ENCODE measurements at places on chromosomes 6 and 20.

- no peak for DNase-seq
Measured at GRCh38 chr20:25233016-25233772, 14.7 kb upstream of the PYGB start.

- DNase-seq = no peak
Measured at GRCh38 chr6:15336900-15337560, 91.2 kb downstream of the JARID2 start.

DNA sequence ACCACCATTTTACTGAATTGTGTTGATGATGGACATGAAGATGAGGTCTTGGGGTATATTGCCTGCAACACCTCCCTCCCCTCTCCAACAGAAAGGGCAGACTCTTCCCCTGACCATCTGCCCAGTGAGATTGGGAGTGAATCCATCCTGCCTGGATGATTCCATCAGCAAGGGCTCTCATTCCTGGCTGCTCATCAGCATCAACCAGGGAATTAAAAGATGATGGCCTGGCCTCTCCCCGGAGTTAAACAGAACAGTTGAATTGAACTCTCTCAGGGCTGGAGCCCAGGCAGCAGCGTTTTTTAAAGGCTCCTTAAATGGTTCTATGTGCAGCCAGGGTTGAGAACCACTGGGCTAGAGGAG, 14.6 kb upstream of the MRPS18A start:
- DNase-seq = no peak

- no peak for DNase-seq
Measured at GRCh38 chr6:47438481-47439347, 38.9 kb upstream of the CD2AP start.

DNA sequence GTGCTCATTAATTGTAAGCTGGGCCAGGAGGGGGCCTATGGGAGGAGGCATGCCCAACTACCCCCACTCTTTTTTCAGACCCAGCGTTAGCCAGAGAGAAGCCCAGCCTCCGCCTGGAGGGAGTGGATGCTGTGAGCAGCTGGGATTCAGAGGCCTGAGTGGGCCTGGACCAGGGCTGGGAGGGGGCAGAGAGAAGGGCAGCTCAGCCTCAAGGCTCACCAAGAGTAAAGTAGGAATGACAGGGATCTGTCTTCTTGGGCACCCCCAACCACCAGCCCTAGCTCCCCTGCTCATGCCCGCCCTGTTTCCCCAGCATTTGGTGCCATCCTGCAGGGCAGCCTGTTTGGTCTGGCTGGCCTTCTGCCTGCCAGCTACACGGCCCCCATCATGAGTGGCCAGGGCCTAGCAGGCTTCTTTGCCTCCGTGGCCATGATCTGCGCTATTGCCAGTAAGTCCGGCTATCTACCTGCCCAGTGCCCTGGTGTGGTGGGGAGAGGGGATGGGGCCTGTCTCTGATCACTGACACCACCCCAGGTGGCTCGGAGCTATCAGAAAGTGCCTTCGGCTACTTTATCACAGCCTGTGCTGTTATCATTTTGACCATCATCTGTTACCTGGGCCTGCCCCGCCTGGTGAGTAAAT, 6.8 kb downstream of the SLC29A1 start:
- DNase-seq = no peak

DNA sequence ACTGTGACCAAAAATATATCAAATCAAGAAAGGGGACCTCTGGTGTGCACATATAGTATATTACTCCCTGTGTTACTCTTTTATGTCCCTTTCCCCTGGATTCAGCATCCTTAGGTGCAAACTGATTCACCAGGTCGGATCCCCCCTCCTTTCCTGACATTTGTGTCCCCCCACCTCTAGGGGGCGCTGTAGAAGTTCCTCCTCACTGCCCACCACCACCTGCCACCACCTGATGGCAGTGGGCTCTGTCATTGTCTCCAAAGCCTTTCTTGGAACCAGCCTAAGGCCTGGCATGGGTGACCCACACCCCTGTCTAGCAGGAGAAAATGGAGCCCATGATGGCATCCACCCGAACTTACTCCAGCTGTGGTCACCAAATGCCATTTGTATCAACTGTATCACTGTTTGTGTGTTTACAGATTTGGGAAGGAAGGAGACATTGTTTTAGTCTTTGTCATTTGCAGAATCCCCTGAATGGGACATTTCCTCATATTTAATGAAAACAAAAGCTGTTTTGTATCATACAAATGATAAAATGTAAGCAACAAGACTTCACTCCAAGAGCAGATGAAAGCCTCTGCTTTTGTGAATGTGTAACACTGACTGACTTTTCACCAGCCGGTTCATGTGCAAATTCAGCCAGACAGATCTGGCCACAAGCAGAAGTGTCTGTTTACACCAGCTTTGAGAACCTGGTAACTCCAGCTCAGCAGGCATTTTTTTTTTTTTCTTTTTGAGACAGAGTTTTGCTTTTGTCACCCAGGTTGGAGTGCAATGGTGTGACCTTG, 66.2 kb downstream of the ARMC2 start:
- DNase-seq = no peak

- DNase-seq = no peak
Measured at GRCh38 chr6:157788180-157788579, 34.9 kb upstream of the SNX9 start.

DNA sequence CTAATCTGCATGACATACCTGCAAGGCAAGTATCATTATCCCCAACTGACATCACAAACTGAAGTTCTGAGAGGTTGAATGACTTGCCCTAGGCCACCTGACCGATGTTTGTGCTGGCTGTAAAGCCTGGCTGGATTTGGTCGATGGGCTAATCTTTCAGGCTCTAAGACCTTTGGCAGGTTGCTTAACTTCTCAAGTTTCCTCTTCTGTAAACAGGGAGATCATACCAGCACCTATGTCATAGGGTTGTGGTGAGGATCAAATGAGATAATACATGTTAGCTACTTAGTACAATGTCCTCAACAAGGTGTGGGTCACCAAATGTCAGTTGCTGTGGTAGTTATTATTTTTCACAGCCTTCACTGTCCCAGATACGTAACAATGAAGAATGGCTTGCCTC, 14.2 kb downstream of the ANKRD66 start:
- DNase-seq = no peak

DNA sequence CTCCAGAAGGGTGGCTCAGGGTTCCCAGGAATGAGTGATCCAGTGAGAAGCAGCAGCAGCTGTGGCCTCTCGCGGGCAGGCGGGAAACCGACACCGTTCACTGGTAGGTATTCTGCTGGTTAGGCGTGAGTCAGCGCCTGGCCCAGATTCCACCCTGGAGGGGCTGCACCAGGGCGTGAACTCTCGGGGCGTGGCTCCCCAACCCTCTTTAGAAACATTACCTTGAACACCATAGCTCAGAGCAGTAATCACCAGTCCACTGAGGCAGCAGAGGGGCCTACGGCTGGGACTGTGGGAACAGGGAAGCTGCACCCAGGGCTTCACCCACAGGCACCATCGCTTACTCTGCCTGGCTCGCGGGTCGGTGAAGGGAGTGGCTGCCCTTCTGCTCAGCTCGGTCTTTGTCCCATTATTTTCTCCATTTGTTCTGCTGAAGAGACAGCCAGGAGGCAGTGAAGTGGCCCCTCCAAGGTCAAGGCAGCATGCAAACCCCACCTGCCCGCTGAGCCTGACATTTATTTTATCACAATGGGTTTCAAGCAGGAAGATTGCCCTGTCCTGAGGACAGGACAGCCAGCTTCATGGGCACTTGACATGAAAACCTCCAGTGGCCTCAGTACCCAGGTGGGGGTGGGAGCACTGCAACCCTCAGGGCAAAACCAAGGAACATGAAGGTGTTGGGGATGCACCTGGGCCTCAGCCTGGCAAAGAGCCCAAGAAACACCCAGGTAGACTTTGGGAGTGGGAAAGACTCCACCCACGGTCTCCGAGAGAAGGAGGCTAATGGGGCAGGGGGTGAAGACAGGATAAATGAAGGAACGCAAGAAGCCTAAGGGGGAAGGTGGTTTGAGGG, 51.0 kb upstream of the CD93 start:
- no peak for DNase-seq

- no peak for DNase-seq
Measured at GRCh38 chr20:25606094-25606695, 17.6 kb downstream of the NANP start.

DNA sequence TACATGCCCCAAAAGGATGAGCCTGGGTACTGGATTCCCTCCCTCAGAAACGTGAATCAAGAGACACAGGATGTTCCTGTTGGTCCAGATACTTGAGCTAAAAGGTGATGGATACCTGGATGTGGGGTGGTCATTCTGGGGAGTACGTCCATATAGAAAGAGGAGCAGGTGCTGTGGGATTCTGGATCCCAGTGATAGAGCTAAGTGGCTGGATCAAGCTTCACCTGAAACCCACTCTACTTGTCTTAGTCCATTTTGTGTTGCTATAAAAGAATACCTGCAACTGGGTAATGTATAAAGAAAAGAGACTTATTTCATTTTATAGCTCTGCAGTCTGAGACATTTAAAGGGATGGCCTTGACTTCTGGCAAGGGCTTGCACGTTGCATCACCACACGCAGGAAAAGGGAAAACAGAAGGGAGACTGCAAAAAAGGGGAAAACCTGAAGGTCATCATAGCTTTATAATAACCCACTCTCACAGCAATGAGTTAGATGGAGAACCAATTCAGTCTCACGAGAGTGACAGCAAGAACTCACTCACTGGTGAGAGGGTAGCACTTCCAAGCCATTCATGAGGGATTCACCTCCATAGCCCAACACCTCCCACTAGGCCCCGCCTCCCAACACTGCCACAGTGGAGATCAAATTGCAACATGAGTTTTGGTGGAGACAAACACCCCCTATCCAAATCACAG, 31.2 kb downstream of the RIPOR3 start:
- DNase-seq = no peak

- no peak for DNase-seq
Measured at GRCh38 chr20:53926428-53927028, 143.9 kb downstream of the BCAS1 start.
